ENCODE measurements at places on chromosomes 2 and 18.
A peak's percentile ranks its signal among the peaks of the same experiment; 100 is the strongest.

DNA sequence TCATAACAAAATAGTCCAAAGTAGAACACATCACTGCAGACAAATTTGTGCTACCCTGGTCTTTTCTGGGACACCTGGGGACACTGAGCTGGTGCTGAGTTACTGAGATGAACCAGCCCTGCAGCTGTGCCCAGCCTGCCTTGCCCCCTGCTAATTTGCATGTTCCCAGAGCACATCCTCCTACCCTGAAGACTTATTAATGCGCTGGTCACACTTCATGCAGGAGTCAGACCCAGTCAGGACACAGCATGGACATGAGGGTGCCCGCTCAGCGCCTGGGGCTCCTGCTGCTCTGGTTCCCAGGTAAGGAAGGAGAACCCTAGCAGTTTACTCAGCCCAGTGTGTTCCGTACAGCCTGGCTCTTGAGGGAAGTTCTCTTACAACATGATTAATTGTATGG, 1518.3 kb downstream of the RPIA start:
- no peak for DNase-seq
- no peaks in the 10 kb centered on the region for H3K27me3 ChIP-seq
- H3K4me3 ChIP-seq, result no peak overlapping the region

DNA sequence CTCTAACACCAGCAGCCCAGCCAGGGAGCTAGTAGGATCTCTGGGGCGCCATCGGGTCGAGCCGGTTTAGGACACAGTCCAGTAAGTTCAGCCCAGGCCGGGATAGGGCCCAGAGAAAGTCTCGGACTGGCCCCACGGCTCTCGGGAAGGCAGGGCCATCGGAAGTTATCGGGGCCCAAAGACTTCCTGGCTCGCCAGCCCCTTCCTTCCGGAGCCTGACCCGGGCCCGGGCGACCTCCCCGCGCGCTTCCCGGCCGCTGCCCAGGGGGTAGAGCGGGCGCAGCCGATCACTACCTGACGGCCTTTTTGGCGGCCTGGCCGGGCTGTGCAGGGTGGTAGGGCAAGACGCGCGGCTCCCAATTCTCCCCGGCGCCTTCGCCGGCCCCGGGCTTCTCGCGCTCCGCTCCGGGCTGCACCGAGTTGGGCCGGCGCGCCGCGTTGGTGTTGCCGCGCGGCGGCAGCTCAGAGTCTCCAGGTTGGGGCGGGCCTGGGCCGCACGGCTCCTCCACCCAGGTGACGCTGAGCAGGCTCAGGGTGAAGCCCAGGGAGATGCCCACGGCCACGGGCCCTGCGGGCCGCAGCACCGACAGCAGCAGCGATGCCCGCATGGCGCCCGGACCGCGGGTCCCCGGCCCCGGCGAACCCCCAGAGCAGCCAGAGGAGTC, 546 bp downstream of the CHPF start:
- DNase-seq, result peak; percentile 40
- H3K4me1 ChIP-seq, result no peaks in the 10 kb centered on the region
- peak overlapping the region; percentile 65 for H3K4me3 ChIP-seq
- peaks cover 10% of the 10 kb centered on the region for H3K36me3 ChIP-seq

- no peak for DNase-seq
- no peak overlapping the region for H3K4me3 ChIP-seq
- H3K36me3 ChIP-seq, result no peaks in the 10 kb centered on the region
- H3K27ac ChIP-seq, result no peak overlapping the region
- no peaks in the 10 kb centered on the region for H3K27me3 ChIP-seq
Measured at GRCh38 chr2:12254280-12254860, 462.4 kb upstream of the TRIB2 start.

DNA sequence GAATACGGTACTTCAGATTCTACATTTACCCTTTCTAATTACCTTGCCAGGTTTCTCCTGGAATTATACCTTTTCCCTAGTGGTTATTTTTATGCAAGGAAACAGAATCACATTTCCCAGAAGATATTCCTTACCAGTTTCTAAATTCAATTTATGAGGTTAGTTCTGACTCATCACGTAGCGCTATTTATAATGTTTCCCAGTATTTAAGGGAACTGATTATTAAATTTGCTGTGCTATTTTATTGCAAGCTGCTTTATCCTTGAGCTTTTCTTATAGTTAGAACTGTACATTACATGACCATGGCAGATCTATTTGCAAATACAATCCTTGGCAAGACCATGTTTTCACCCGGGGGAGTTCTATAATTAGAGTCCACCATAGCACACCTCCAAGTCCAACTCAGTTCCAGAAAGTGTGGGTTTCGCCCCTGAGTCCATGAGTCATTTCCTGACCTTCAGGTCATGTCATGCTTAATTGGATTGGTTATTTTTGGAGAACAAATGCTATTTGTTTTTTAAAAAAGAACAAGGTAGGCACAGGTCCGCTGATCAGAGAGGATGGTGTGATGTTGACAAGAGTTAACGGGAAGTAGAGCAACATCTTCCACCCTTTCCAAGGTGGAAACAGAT, 126.6 kb downstream of the ZNF532 start:
- no peak for DNase-seq
- H3K27ac ChIP-seq, result no peak overlapping the region
- no peaks in the 10 kb centered on the region for H3K27me3 ChIP-seq
- no peak overlapping the region for H3K4me3 ChIP-seq

DNA sequence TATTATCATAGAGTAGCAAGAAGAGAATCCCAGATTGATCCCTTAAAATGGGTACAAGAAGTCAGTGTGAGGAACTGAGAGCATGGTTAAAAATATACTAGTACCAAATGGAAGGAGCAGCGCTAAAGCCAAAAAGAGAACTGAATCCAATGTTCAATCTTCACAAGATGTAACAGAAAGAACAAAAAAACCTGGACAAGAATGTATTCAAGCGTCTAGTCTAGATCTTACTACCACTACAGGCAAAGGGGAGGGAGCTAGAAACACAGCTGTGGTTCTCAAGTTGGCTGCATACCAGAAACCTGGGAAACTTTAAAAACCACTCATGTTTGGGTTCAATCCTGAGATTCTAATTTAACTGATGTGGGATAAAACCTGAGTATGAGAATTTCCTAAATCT, 57.5 kb downstream of the PIAS2 start:
- DNase-seq, result no peak
- no peak overlapping the region for H3K27ac ChIP-seq
- no peaks in the 10 kb centered on the region for H3K4me1 ChIP-seq
- no peaks in the 10 kb centered on the region for H3K36me3 ChIP-seq

GRCh38 chr2:47808614-47809013, 25.7 kb downstream of the MSH6 start:
- peaks cover 28% of the 10 kb centered on the region for H3K4me1 ChIP-seq
- H3K27ac ChIP-seq, result no peak overlapping the region
- H3K4me3 ChIP-seq, result no peak overlapping the region
- DNase-seq, result no peak
- peaks cover 77% of the 10 kb centered on the region for H3K36me3 ChIP-seq

- no peaks in the 10 kb centered on the region for H3K4me1 ChIP-seq
- H3K4me3 ChIP-seq, result no peak overlapping the region
- no peak overlapping the region for H3K27ac ChIP-seq
- H3K36me3 ChIP-seq, result no peaks in the 10 kb centered on the region
- H3K27me3 ChIP-seq, result no peaks in the 10 kb centered on the region
Measured at GRCh38 chr2:16900405-16901025, 234.9 kb upstream of the CYRIA start.

DNA sequence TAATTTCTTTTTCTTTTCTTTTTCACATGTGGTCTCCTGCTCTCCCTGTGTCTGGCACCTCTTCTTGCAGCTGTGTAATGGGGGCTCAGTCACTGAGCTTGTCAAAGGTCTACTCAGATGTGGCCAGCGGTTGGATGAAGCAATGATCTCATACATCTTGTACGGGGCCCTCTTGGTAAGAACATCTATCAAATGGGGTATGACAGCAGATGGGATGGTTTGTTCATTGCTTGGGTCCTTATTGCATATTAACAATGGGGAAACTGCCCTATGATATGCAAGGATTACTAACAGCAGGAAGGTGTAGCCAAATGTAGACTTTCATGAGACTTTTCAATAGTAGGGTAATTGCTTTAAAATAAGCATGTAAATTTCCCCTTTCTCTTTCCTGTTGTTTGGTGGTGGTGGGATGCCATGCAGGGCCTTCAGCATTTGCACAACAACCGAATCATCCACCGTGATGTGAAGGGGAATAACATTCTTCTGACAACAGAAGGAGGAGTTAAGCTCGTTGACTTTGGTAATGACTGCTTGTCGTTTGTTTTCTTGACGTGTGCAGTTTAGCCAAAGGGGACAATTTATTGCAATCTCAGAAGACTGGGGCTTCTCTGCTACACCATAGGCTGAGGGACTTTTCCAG, 36.5 kb downstream of the MYO3B start:
- no peaks in the 10 kb centered on the region for H3K36me3 ChIP-seq
- no peak overlapping the region for H3K27ac ChIP-seq
- no peak overlapping the region for H3K4me3 ChIP-seq
- no peak for DNase-seq

GRCh38 chr2:29065068-29065811, 9.1 kb downstream of the PCARE start:
- H3K27ac ChIP-seq, result no peak overlapping the region
- no peaks in the 10 kb centered on the region for H3K4me1 ChIP-seq
- no peaks in the 10 kb centered on the region for H3K27me3 ChIP-seq
- peak; percentile 21 for DNase-seq
- no peaks in the 10 kb centered on the region for H3K36me3 ChIP-seq

DNA sequence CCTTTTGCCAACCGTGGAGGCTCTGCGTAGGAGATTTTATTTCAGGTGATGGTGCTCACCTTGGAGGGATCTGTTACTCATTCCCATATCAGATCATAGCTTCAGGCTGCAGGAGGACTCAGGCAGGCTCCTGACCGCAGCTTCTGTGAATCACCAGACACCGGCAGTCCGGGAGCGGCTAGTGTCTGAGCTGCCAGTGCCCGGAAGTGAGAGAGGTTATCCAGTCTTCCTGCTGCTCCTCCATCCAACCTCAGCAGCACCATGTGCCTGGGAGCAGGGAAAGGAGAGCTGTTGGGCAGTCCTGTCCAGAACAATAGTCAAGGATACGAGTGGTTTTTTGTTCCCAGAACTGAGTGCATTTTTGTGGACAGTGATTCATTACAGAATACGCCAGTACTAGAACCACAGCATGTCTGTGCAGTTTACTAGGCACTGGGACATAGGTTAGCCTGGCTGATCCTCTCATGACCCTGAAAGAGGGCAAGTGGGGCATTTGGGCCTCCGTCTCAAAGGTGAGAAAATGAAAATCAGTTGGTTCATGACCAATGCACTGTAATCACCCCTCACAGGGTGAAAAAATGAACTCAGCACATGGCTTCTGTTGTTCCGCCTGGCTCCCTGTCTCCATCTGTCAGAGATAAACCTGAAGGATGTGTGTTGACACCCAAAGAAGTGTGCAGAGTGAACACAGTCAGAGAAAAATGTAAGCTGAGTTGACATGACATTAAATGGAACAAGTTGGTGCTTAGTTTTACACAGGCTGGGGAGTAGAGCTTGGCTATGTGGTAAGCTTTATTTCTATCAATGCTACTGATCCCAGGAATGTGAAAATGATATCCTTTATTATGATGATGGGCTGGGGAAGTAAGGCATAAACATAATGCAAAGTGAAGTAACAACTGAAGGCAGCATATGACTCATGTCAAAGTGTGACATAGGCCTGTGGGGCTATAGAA, 12.2 kb downstream of the FHOD3 start:
- H3K27me3 ChIP-seq, result no peaks in the 10 kb centered on the region
- peak overlapping the region; percentile 41 for H3K4me3 ChIP-seq
- no peaks in the 10 kb centered on the region for H3K36me3 ChIP-seq
- peaks cover 81% of the 10 kb centered on the region for H3K4me1 ChIP-seq
- DNase-seq, result peak; percentile 92
- H3K27ac ChIP-seq, result peak overlapping the region; percentile 98

DNA sequence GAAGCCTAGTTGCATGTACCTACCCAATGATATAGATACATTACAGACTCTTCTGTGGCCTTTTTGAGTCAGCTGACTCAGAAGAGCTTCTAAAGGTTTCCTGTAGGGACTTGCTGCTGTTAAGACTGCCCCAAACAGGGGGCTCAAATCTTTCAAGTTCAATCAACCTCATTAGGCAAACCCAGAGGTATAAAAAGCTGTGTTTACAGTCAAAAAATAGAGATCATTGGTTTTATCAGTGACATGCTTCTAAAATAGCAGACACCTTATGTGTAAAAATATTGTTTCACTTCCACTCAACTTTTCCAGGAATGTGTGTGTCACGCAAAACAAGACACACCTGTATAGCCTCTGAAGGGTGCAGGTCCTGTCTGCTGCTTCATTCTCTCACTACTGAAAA, 624.3 kb upstream of the FANCL start:
- H3K4me3 ChIP-seq, result no peak overlapping the region
- DNase-seq, result no peak
- H3K36me3 ChIP-seq, result no peaks in the 10 kb centered on the region
- H3K27me3 ChIP-seq, result no peaks in the 10 kb centered on the region

DNA sequence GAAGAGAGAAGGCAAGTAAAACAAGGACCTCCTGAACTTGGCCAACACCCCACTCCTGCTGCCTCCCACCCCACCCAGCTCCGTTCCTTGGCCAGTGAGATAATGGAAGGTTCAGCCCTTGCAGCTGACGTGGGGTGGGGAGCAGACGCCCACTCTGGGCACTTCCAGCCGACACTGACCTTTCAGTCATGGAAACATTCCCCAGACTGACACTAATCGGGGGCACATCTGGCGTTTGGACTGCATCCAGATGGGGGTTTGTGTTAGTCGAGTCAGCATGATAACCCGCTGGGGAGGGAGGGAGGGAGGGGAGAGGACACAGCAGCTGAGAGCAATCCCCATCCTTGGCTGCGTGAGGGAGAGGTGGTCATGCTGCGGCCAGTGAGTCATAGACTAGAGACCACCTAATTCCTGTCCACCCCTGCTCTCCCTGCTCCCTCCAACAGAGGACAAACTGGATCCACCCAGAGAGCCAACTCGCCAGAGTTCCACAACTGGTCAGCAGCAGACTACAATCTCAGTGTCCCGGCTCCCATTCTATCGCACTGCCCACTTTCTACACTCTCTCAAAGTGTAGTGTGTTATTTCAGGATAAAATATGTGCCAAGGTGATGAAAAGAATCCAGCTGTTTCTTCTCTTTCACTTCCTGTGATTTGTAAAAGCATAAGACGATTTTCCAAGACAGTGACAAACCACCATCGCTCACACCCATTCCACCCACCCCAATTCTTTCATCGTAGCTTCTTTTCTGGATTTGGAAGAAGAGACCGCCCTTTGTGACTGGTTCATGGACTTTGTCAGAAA, 115.4 kb upstream of the PKDCC start:
- no peaks in the 10 kb centered on the region for H3K27me3 ChIP-seq
- H3K27ac ChIP-seq, result peak overlapping the region; percentile 97
- H3K36me3 ChIP-seq, result no peaks in the 10 kb centered on the region

GRCh38 chr2:85748985-85749875, 4.6 kb upstream of the ATOH8 start:
- DNase-seq, result no peak
- no peaks in the 10 kb centered on the region for H3K36me3 ChIP-seq
- no peak overlapping the region for H3K4me3 ChIP-seq
- no peaks in the 10 kb centered on the region for H3K4me1 ChIP-seq
- H3K27ac ChIP-seq, result no peak overlapping the region

DNA sequence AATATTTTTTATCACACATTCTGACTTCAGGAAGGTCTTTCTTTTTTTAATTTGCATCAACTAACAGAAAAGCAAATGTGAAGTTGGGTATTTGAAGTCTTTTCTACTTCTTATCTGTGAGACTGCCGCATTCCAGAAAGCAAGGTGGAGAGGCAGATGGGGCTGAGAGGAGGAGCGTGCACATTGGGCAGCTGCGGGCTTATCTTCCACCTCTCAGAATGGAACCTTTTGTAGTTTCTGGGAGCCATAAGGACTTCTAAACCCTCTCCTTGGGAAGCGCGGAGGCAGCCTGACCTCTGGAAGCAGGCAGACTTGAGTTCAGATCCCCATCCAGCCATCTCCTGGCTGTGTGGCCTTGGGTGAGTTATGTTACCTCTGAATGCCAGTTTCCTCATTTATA, 3.9 kb downstream of the MAPRE3 start:
- H3K27ac ChIP-seq, result no peak overlapping the region
- H3K4me1 ChIP-seq, result peaks cover 21% of the 10 kb centered on the region
- no peaks in the 10 kb centered on the region for H3K36me3 ChIP-seq
- H3K27me3 ChIP-seq, result no peaks in the 10 kb centered on the region

Measured in PC-9 (cell line).